Uterine smooth muscle cell (primary cell): ENCODE measurements at places on chromosomes 11 and 22. TPM values are rescaled to one million over a fixed set of nuclear protein-coding genes. Genes with fewer than 3 reads are reported as not detected.

PANX2 gene
- total RNA-seq: 0.37 and 0.66 TPM in 2 replicates

PDXP gene
- 6.4 and 13.8 TPM in 2 replicates for total RNA-seq

KCNJ4 gene
- not detected in 2 replicates for total RNA-seq

RIBC2 gene
- 0.87 and 3.0 TPM in 2 replicates for total RNA-seq

CRYBA4 gene
- not detected in 2 replicates for total RNA-seq

PANX3 gene
- not detected in 2 replicates for total RNA-seq

OR5P2 gene
- not detected in 2 replicates for total RNA-seq

MOV10L1 gene
- 1.7 and 5.1 TPM in 2 replicates for total RNA-seq

MUC2 gene
- total RNA-seq: under 0.01 TPM in 1 of 2 replicates, not detected in the other

CBLIF gene
- total RNA-seq: not detected in 2 replicates

LRRC56 gene
- 0.62 and 0.77 TPM in 2 replicates for total RNA-seq
